Stimulated activated CD8-positive, alpha-beta memory T cell treated with anti-CD3 and anti-CD28 coated beads, Interleukin-4, amount 100 ng/mL, for 1 hour (primary cell): ENCODE measurements at places on chromosomes 2 and 18.

GRCh38 chr2:179580378-179581146 lies 280.9 kb downstream of the ZNF385B start:
- DNase-seq: no peak

DNA sequence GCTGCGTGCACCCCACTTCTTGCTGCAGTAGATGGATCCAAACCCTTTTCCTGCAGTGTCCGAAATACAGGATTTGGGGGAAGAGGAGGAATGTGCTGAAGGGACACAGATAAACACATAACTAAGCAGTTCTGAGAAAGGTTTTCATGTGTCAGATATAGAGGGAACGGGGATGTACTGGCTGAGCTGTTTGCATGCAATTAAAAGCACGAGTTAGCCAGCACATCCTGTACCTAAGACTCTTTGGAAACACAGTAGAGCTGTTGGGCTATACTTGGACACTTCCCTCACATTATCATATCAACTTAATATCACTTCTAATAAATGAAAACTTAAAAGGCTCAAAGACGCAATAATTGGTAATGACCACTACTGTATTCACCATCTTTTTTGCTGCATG lies 377.4 kb downstream of the XIRP2 start:
- no peak for DNase-seq

- DNase-seq: no peak
Observed at GRCh38 chr2:35347561-35347960, 1008.0 kb upstream of the CRIM1 start.

DNA sequence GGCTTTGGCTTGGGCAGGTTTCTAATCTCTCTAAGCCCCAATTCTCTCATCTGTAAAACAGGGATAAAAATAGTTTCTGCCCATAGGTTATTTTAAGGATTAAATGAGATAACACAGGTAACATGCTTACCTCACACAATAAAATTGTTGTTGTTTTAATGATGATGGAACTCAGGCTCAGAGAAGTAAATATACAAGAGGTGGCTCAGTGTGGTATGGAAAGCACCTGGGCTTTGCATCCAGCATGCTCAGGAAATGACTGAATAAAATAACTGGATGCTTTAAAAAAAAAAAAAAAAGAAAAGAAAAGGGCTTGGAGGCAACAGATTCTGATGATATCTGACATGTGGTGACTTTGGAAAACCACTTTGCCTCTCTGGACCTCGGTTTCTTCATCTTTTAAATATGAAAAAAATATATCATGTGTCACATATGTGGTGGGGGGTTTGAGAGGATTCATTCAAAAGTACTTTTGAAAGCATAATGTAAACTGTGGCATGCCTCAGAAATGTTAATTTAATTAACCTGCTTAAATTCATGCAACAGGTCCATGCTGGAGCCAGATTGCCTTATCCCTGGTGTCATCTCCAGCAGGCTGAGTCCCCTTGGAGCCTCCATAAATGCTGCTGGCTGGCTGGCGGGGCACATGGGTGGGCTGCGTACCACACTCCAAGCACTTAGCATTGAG lies 112.8 kb upstream of the CDC42EP3 start:
- DNase-seq: no peak

DNA sequence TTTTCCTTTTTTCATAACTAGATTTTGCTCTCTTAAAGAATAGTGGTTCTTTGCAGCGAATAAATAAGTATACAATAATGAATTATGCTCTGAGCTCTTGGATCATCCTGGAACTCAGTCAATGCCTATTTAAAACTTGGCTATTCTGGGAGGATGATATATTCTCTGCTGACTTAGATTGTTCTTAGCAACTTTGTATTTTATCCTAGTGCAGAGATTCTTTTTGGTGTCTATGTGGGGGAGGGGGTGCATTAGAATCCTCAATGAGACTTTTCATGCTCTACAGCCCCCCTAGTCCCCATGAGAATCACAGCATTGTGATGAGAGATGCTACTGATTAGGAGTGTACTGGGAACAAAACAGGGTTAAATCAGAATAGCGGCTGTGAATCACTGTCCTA lies 8.8 kb upstream of the FAM98A start:
- no peak for DNase-seq

DNA sequence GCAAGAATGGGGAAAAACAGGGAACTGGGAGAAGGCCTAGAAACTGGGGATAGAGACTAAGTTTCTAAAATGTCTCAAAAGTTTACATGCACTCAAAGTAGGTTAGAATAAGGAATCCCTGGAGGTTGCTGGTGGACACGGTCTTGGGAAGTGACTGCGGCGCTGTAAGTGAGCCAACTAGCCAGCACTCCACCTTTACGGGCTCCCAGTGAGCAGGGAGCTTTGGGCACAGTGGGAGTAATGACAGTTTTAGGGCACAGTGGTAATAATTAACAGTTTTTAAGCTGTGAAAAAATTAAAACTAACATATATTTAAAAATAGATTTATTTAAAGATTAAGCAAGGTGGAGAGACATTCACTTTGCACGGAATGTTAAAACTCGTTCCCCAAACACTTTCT lies 20.9 kb upstream of the CD302 start:
- DNase-seq: no peak

DNA sequence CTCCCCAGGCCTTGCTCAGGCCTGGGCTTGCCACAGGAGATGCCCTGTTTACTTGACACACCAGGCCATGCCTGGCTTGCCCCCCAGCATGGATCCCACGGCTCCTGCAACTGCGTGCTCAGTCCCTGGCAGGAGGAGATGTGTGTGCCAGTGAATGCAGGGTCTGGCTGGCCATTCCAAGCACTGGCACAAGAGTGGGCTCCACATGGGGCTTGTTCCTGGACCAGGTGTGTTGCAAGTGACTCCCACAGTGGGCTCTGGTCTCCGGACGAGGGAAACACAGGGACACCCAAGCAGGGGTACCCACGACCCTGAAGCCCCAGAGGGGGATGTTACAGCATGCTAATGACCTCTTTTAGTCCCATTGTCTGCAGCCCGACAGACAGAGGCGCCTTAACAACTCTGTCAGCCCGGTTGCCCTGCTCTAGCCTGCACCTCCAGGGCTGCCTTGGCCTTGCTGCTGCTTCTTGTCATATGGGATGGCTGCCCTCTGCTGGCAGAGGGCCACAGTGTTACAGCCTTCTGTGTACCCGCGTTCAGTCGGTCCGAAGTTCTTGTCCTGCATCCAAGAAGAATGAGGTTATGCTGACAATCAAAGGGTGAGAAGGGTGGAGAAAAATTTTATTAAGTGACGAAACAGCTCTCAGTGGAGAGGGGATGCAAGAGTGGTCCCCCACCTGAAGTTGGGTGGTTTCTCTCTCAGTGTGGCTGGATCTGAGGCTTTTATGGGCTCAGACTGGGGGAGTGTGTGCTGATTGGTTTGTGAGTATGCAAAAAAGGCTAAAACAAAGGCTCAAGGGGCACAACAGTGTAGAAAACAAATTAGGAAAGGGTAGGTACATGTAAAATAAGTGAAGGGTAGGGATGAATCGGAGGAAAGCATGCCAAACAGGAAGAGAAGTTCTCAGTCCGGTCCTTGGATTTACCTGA lies 180.4 kb downstream of the MBD5 start:
- peak; percentile 6 for DNase-seq

- no peak for DNase-seq
Observed at GRCh38 chr2:210954386-210954907, 398.0 kb downstream of the CPS1 start.

DNA sequence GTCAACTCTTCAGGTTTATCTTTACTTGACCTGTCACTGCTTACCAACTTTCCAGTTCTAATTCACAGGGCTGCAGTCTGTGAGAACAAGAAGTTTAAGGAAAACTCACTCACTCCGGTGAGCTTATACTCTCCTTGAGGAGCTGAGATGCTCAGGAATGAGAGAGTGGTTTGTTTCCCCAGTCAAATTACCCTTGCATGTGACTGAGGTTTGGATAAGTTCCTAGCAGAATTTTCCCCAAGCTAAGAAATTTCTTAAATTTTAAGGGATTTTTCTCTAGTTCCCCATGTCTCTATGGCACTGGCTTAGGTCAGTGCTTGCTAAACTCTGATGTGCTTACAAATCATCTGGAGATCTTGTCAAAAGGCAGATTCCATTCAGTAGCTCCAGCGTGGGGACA lies 12.8 kb upstream of the CCDC85A start:
- no peak for DNase-seq

- no peak for DNase-seq
Observed at GRCh38 chr18:36623091-36623490, 205.7 kb downstream of the TPGS2 start.

GRCh38 chr2:237746302-237747080 lies 52.1 kb upstream of the RBM44 start:
- DNase-seq: no peak

- no peak for DNase-seq
Observed at GRCh38 chr2:12538138-12538694, 178.5 kb upstream of the TRIB2 start.

GRCh38 chr2:41907771-41908207 lies 140.0 kb upstream of the PKDCC start:
- DNase-seq: no peak

DNA sequence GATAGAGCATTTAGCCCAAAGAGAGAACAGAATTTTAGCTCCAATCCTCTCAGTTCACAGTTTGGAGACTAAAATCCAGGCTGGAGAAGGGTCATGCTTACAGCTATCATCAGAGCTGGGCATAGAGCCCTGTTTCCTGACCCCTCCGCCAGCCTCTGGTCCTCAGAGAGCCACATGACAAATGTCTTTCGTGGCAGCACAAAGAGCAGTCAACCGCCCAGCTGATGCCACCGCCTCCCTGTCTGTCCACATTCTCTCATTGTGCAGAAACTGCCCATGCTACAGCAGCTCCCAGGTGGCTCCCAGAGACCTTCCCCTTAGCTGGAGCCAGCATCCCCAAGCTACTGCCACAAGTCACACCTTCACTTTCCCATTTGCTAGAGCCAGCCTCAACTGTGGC lies 7.6 kb downstream of the KCNK3 start:
- DNase-seq: no peak

DNA sequence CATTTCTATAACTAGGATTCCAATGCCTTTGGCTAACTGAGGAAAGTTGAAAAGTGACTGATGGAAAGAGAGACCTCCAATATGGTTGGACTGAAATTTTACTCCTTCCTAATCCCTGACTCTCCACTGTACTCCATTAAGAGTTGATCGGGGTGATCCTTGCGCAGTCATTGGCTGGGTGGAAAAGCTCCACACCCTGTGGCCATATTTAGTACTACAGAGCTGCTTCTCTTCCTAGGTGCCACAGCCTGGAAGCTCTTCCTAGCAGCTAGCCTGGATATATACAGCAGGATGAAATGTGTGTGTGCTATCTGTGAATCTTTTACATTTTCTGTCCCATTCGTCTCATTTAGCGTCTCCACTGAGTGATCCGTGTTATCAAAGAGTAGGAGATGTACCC lies 71.2 kb downstream of the MEP1B start:
- no peak for DNase-seq

- no peak for DNase-seq
Observed at GRCh38 chr2:211407076-211407475, 850.7 kb downstream of the CPS1 start.

GRCh38 chr2:120421830-120422175 lies 75.9 kb downstream of the INHBB start:
- no peak for DNase-seq

DNA sequence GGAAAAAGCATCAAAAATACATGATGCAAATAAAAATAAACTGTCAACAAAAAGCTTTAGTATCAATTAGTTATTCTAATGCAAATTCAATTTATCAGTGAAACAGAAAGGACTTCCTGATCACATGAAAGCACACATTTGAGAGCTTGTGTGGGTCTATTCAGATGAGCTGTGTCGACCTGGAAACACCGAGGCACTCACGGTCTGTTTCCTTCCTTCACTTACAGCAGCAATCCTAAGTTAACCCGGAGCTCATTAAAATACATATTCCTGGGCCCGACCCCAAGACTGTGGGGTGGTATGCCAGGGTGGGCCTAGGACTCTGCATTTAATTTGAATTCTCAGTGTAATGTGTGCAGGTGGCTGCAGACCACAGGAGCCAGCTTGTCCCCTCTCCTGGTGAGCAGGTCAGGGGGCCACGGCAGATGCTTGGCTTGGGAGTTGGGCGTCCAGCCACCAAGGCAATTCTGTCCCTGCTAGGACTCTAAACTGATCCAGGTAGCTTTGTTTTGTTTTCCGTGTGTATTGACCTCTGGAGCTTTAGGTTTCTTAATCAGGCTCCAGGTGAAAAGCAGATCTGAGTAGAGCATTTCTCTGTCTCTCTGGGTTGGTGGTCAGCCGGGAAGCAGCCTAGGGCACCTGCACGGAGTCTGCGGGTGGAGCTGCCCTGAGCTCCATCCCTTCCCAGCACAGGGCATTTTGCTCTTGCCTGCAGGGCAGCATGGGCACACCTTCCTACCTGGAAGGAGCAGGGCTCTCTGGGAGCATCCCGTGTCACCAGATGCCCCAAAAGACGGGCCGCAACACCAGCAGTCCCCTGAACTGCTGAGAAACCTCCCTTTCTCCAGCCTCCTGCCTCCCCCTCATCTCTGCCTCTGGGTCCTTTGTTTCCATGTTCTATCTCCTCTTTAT lies 9.0 kb downstream of the MBP start:
- DNase-seq: no peak

- DNase-seq: no peak
Observed at GRCh38 chr2:66874411-66874810, 439.5 kb downstream of the MEIS1 start.

DNA sequence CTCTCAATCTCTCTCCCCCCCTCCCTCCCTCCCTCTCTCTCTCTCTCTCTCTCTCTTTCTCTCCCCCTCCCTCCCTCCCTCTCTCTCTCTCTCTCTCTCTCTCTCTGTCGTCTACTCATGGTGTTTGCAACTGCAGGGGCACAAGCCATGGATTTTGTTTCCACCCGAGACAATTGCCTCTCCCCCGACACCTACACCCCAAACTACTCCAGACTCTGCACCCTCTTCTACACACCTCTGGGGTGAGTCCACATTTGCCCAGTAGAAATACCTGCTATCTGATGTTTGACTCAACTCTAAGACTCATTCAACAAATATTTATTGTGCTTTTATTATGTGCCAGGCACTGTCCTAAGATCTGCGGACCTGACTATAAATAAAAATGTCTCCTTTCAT lies 93.7 kb downstream of the TMEM17 start:
- no peak for DNase-seq

DNA sequence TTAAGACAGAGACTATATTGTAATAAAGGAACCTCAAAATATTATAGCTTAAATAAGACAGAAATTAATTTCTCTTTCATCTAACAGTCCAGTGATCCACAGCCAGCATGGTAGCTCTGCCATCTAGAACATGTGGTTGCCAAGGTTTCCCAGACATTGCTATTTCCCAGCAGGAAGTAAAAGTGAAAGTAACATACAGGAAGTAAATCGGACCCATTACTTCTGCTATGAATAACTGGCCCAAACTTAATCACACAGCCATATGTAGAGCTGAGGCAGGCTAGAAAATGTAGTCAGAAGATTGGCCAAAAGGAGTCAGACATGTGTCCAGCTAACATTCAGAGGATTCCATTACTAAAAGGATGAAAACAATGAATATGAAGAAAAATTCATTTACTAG lies 71.0 kb downstream of the NOL4 start:
- DNase-seq: no peak

DNA sequence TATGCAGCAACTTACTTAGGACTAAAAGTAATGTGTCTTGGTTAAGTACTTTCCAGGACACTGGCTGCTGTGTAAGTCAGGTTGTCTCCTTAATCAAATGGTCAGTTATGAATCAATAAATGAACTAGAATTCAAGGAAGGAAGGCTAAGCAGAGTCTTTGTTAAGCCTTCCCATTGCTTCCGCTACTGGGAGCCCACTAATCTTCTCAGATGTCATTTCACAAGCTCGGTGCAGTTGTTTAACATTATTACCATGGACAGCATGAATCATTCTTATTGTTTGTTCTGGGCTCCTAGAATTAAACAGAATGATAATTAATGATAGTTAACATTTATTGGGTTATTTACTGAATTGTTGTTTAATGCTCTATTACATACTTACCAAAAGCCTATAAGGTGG lies 26.0 kb upstream of the MEIS1 start:
- no peak for DNase-seq
